Hematopoietic multipotent progenitor cell treated with erythropoietin and hydrocortisone succinate and interleukin-3 and kit ligand, for 8 days (in vitro differentiated cells): ENCODE measurements at places on chromosomes 7 and 10.

DNA sequence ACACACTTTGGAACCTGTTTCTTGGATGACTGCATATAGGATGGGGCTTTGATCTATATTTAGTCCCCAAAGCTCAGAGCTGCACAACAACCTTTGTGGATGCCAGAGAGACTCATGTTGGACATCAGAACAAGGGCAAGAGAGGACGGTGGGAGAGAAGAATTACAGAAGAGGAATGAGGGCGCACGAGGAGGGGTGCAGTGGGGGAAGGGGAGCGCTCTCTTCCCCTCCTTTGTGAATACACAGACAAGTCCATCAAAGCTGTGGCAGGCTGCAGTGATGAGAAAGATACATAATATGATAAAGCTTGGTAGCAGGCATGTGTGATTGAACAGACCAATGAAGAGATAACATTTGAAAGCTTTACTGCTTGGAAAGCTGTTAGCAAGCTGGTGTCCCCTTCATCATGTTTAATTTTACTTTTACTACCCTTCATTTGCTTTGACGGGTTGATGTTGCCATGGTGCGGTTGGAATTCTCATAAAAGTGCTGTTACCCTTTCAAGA is 857.8 kb downstream of the KCNMA1 start:
- DNase-seq, result no peak

GRCh38 chr10:101214446-101215396 is 14.5 kb downstream of the LBX1 start:
- DNase-seq, result peak; percentile 59

GRCh38 chr10:51092402-51092801 is 18.1 kb downstream of the PRKG1 start:
- no peak for DNase-seq

DNA sequence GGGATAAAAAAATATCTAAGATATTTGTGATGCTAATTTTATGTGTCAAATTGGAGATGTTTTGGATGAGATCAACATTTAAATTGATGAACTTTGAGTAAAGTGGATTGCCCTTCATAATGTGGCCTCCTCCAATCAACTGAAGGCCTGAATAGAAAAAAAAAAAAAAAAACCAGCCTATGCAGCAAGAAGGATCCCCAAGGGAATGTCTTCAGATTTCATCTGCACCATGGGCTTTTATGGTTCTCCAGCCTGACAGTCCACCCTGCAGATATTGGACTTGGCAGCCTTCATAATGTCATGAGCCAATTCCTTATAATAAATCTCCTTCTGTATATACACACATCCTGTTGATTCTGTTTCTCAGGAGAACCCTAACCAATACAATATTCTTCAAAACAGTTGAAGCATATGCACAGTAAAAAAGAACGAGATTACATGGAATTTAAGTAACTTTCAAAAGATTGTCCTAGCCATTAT is 316.9 kb upstream of the PLXDC2 start:
- DNase-seq, result no peak

- no peak for DNase-seq
Measured at GRCh38 chr10:132270256-132270655, 37.5 kb downstream of the STK32C start.

- peak; percentile 47 for DNase-seq
Measured at GRCh38 chr10:119724593-119725516, 995 bp upstream of the INPP5F start.

DNA sequence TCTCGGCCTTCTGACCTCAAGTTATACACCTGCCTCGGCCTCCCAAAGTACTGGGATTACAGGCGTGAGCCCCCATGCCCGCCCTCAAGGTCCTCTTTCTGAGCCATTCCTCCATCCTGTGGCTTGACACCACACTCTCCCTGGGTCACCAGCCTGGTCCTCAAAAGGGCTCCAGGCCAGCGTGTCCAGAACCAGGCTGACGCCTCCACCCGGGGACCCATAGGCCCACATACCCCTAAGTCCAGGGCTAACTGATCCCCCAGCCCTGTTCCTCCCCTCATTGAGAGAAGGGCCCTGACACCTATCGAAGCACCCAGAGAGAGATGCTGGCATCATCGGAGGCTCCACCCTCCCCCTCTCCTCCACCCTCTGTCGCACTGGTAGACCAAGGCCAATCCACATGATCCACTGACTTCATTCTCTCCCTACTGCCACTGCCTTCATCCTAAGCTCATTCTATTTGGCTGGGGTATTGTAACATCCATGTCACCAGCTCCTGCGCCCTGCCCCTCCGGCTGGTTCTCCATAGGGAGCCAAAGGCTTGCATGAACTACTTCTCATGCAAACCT is 46.7 kb downstream of the TMEM270 start:
- no peak for DNase-seq

DNA sequence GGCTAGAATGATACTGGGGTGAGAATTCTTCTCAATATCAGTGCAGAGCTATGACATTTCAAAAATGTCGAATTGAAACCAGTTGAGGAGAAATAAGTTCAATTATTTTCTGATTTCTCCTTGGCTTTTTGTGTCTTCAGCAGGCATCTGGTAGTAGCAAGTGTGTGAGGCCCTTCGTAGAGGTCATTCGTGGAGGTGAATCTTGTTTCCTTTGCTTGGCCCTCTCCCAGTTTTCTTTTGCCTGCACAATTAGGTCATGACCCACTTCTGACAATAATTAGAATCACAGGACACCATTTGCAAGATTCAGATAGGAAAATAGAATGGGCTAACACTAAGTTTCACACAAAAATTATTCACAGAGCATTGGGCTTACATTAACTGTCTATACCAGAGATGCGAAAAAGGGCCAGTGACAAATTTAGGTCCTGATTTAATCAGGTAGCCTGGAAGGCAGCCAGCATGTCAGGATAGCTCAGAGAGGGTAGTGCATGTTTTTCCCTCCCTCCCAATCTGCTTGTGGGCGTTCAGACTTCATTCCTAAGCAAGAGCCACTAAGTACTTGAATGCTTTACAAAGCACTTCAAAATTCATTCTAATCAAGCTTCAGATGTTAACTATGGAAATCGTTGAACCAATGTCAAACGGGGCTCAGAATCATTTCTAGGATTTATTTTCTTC is 24.0 kb upstream of the A1CF start:
- DNase-seq, result no peak

- DNase-seq, result no peak
Measured at GRCh38 chr7:100892364-100893317, 3.0 kb downstream of the ACHE start.

DNA sequence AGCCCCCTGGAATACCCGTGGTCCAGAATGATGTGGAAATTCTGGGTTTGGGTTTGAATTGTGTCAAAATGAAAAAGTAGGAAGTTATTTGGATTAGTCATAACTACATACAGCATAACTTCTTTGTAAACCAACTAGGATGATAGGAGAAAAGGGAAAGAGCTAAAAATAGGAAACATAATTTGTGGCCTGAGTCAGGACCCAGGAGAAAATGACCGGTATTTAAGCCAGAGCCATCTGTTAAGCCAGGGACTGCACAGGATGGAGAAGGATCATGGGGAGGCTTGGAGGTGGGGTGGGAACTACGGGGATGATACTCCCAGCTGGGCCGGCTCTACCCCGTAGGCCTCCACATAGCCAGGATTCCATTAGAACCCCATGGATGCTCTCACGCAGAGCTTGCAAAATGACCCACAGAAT is 98.6 kb downstream of the MYOF start:
- no peak for DNase-seq
